ENCODE measurements at places on chromosomes 6 and 20.

GRCh38 chr6:166637812-166638572 is 10.9 kb upstream of the RPS6KA2 start:
- DNase-seq: no peak
- no peak overlapping the region for H3K27ac ChIP-seq
- H3K4me1 ChIP-seq: no peaks in the 10 kb centered on the region
- no peaks in the 10 kb centered on the region for H3K36me3 ChIP-seq
- peaks cover 3% of the 10 kb centered on the region for H3K27me3 ChIP-seq

DNA sequence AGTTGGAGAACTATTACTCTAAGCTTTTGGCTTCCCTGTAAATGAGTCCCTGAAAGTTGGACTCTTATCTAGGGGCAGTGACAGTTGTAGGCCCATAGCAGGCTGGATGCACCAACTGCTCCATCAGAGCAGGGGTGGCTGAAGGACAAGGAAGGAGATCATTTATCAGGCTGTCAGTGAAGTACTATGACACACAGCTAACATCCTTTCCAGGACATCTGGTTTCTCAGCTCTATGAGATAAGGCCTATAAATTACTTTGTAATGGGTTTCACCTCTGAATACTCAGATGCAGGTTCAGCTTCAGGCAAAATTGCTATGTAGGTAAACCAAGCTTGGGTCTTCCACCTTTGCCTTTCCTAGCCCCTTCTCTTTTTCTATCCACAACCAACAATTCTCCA is 468.5 kb downstream of the KIF16B start:
- H3K27me3 ChIP-seq: no peaks in the 10 kb centered on the region
- H3K4me1 ChIP-seq: peaks cover 13% of the 10 kb centered on the region
- DNase-seq: no peak
- no peaks in the 10 kb centered on the region for H3K36me3 ChIP-seq
- H3K27ac ChIP-seq: no peak overlapping the region

DNA sequence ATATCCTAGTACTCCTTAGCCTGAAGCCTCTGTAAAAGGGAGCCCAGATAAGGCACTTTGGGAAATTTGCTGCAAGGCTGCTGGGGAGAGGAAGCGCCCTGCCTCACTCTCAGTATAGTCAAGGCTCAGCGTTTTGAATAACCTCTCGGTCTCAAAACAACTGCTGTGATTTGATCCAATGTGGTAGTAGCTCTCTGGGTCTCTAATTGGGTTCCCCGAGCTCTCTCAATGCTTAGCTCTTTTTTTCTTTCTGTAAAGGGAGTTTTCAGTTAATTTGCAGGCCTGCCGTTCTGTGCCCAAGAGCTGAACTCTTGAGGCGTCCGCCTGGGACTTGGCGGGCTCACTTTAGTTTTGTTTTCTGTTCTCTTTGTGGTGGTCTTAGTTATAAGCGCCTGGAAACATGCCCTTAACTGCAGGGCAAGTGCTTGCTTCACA is 41.2 kb downstream of the ZHX3 start:
- peaks cover 9% of the 10 kb centered on the region for H3K4me1 ChIP-seq
- H3K4me3 ChIP-seq: no peak overlapping the region
- H3K27ac ChIP-seq: no peak overlapping the region
- no peaks in the 10 kb centered on the region for H3K27me3 ChIP-seq
- no peaks in the 10 kb centered on the region for H3K36me3 ChIP-seq

- peak overlapping the region; percentile 93 for H3K4me3 ChIP-seq
- DNase-seq: no peak
- peaks cover 11% of the 10 kb centered on the region for H3K36me3 ChIP-seq
- no peaks in the 10 kb centered on the region for H3K27me3 ChIP-seq
- H3K4me1 ChIP-seq: peaks cover 16% of the 10 kb centered on the region
Observed at GRCh38 chr6:57222743-57223077, 603 bp upstream of the RAB23 start.

GRCh38 chr20:14634665-14635064 is 297.3 kb upstream of the FLRT3 start:
- no peak overlapping the region for H3K27ac ChIP-seq
- H3K4me3 ChIP-seq: no peak overlapping the region
- H3K27me3 ChIP-seq: no peaks in the 10 kb centered on the region
- no peaks in the 10 kb centered on the region for H3K4me1 ChIP-seq
- DNase-seq: no peak

- H3K27me3 ChIP-seq: no peaks in the 10 kb centered on the region
- no peak overlapping the region for H3K4me3 ChIP-seq
- no peak for DNase-seq
- no peak overlapping the region for H3K27ac ChIP-seq
Observed at GRCh38 chr20:4985658-4986057, 15.7 kb downstream of the SLC23A2 start.

- no peaks in the 10 kb centered on the region for H3K36me3 ChIP-seq
- DNase-seq: no peak
- no peak overlapping the region for H3K27ac ChIP-seq
Observed at GRCh38 chr6:70124882-70125545, 177.9 kb downstream of the COL9A1 start.

GRCh38 chr6:16130932-16131387 is 2.1 kb downstream of the MYLIP start:
- H3K27me3 ChIP-seq: no peaks in the 10 kb centered on the region
- peaks cover 22% of the 10 kb centered on the region for H3K4me1 ChIP-seq
- H3K36me3 ChIP-seq: peaks cover 4% of the 10 kb centered on the region
- DNase-seq: peak; percentile 55
- peak overlapping the region; percentile 92 for H3K4me3 ChIP-seq

DNA sequence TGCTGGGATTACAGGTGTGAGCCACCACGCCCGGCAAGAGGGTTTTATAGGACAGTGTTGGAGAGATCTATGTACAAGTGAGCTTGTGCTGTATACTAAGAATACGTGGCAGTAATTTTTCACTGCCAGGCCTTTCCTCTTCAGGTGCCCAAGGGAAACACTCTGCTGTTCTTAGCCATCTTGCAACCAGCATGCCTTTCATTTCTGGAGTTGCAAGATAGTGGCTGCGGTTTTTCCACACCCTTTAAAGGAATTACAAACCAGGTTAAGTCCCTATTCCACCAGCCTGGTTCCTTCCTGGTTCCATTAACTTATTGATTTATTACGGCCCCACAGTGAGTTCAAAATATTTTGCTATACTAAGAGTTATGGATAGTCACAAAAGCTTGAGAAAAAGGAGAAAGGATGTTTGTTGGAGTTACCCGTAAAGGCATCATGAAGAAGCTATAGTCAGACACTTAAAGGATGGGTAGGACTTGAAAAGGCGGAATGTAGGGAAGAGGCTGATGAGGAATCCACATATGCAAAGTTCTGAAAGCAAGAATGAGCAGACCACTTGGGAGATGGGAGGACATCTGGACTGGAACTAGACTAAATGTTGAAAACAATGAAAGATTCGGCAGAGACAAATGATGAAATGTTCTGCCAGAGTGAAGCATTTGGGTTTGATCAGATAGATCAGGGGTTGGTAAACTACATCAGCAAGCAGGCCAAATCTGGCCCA is 61.4 kb upstream of the ASIP start:
- H3K36me3 ChIP-seq: no peaks in the 10 kb centered on the region
- H3K4me3 ChIP-seq: no peak overlapping the region
- 0 out of 2 replicates have a peak, but pooled peaks cover 4% of the 10 kb centered on the region for H3K27me3 ChIP-seq
- DNase-seq: no peak

DNA sequence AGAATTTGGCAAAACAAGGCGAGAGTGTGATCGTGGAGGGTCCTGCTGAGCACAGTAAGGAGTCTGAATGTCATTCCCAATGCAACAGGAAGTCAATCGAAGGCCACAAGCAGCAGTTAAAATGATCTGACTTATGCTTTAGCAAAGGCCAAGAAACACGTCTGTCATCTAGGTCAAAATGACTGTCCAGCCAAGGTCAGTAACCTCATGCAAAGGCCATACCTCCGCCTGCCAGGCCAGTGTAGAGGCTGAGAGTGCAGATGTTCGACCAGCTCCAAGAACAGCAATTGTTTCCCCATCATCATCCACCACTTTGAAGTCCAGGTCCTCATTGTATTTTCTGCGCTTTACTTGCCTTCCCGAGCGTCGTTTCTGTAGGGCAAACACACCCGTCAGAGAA is 105.6 kb downstream of the CHD6 start:
- no peaks in the 10 kb centered on the region for H3K27me3 ChIP-seq
- 0 out of 2 replicates have a peak, but pooled peaks cover 3% of the 10 kb centered on the region for H3K4me1 ChIP-seq
- peaks cover 5% of the 10 kb centered on the region for H3K36me3 ChIP-seq
- no peak overlapping the region for H3K27ac ChIP-seq
- no peak for DNase-seq

DNA sequence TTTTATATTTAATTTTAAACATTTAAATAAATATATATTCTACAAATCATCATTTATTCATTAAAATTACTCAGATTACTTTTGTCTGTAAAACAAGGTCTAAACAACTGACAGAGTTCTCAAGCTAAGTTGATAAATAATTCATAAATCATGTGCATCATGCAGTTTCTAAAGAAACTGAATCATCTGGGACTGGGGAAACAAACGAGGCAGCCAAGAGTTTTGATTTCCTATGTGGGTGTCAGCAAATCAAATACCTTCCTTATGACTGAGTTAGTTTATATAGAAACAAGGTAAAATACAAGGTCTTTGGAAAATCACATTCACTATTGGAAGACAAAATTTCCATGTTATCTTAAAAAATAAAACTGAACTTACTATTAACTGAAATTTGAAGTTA is 149.9 kb upstream of the BEND6 start:
- peak overlapping the region; percentile 52 for H3K27ac ChIP-seq
- no peak overlapping the region for H3K4me3 ChIP-seq
- no peak for DNase-seq
- peaks cover 61% of the 10 kb centered on the region for H3K4me1 ChIP-seq

DNA sequence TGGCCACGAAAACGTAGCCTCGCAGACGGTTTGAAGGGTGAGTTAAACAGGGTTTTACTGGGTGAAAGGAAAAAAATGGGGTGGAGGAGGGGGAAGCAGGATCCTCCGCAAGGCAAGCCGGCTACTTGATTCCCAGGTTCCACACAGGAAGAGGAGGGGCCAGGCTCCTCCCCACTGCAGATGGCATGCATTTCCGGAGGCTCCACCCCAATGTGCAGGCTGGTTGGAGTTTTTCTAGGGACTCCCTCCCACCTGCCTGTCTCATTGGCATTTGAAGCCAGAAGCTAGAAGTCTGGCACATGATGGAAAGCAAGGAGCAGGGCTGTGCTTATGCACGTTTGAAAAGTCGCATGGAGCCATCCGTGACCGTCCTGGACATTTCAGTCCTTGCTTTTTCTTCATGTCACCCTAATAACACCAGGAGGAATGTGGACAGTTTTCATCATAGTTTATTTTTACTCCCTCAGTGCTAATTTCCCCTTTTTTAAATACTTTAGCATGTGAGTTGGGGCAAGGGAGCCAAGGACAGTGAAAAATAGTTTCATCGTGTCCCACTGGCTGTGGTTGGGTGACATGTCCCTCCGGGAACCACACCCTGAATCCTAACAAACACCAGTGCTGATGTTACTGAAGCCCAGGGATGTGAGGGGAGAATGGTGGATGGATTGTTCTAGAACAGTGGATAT is 100.1 kb upstream of the INSM1 start:
- DNase-seq: no peak
- no peak overlapping the region for H3K4me3 ChIP-seq
- no peak overlapping the region for H3K27ac ChIP-seq
- no peaks in the 10 kb centered on the region for H3K4me1 ChIP-seq
- H3K27me3 ChIP-seq: no peaks in the 10 kb centered on the region

DNA sequence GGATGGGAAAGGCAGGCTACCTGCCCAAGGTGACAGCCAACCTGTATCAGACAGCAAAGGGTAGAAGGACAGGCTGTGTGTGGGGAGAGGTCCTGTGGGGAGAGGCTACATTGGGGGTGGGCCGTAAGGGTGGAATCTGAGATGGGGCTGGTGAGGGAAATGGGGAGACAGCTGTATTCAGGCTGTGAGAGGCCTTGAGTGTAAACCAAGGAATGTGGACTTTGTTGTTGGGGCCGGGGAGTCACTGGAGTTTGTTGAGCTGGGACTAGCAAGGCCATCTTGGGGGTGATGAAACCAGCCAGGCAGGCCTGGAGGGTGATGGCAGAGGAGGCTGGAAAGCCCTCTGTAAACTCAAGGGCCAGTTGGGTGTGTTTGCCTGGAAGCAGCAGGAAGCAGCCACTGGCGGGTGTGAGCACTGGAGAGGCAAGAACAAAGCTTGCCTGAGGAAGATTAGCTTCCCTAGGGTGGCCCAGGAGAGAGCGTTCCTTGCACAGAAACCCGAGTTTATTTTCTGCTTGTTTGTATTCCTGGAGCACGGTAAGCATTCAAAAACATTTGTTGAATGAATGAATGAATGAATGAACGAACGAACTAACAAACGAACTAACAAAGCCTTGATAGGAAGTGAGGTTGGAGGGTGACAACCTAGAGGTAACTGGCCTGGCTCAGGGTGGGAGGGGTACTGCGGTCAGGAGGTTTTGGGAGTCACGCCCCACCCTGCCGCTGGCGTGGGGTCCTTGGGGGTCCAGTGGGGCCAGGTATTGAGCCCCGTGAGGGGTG is 18.9 kb downstream of the TTBK1 start:
- no peaks in the 10 kb centered on the region for H3K4me1 ChIP-seq
- H3K27me3 ChIP-seq: 0 out of 2 replicates have a peak, but pooled peaks cover 3% of the 10 kb centered on the region
- no peak overlapping the region for H3K27ac ChIP-seq
- no peak overlapping the region for H3K4me3 ChIP-seq
- DNase-seq: no peak

GRCh38 chr6:22236626-22237414 is 60.0 kb downstream of the PRL start:
- H3K4me3 ChIP-seq: no peak overlapping the region
- DNase-seq: peak; percentile 77
- no peaks in the 10 kb centered on the region for H3K27me3 ChIP-seq
- H3K4me1 ChIP-seq: peaks cover 26% of the 10 kb centered on the region

DNA sequence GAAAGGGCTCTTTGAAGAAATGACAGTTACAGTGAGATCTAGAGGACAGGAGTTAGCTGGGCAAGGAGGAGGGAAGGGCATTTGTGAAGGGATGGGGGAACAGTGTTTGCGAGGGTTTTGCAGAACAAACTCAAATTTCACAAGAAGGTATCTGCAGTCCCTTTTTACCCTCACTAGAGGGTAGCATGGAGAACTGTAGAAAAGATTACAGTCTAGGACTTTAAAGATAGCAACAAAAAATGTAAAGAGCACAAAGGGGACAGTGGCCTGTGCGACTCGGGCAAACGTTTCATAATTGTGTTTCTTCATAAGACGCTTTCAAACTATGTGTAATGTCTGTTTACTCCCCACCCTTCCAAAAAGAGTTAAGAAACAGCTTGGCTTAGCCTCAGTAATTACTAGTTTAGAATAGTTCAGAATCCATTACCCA is 21.2 kb upstream of the ASXL1 start:
- DNase-seq: peak; percentile 52
- peaks cover 10% of the 10 kb centered on the region for H3K36me3 ChIP-seq
- H3K4me3 ChIP-seq: no peak overlapping the region
- no peak overlapping the region for H3K27ac ChIP-seq
- peaks cover 22% of the 10 kb centered on the region for H3K4me1 ChIP-seq

DNA sequence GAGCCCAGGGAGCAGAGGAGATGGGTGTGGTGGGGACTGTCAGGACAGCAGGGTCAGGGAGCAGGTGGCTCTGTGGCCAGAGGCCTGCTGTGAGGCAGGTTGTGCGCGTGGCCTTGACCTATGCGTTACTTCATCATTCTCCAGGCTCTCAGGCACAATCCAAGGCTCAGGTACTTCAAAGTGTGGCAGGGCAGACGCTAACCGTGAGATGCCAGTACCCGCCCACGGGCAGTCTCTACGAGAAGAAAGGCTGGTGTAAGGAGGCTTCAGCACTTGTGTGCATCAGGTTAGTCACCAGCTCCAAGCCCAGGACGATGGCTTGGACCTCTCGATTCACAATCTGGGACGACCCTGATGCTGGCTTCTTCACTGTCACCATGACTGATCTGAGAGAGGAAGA is 535 bp downstream of the NCR2 start:
- DNase-seq: peak; percentile 25
- no peaks in the 10 kb centered on the region for H3K4me1 ChIP-seq
- H3K4me3 ChIP-seq: no peak overlapping the region
- no peaks in the 10 kb centered on the region for H3K36me3 ChIP-seq
- peaks cover 14% of the 10 kb centered on the region for H3K27me3 ChIP-seq
- H3K27ac ChIP-seq: no peak overlapping the region
